ENCODE measurements at places on chromosomes 16 and 17. TPM values are rescaled to one million over a fixed set of nuclear protein-coding genes. Genes with fewer than 3 reads are reported as not detected.

FBXW10B gene
- 1.2 TPM for total RNA-seq

SLC22A31 gene
- not detected for total RNA-seq

NUDT7 gene
- 46.8 TPM for total RNA-seq

EVI2A gene
- 2.2 TPM for total RNA-seq

KCNG4 gene
- not detected for total RNA-seq

TBC1D3 gene
- total RNA-seq = not detected

PRSS8 gene
- not detected for total RNA-seq

CCL14 gene
- total RNA-seq = 6.7 TPM

RNF157 gene
- total RNA-seq = 2.5 TPM

TVP23C gene
- total RNA-seq = 6.9 TPM

TBC1D3K gene
- total RNA-seq = not detected

GPR142 gene
- total RNA-seq = 0.16 TPM

VTN gene
- total RNA-seq = 48.2 TPM

RCVRN gene
- total RNA-seq = 0.70 TPM

GP1BA gene
- total RNA-seq = not detected

PLXDC1 gene
- total RNA-seq = 21.4 TPM

TAC4 gene
- 1.7 TPM for total RNA-seq

IRX6 gene
- total RNA-seq = 37.1 TPM

RHBDF2 gene
- total RNA-seq = 11.5 TPM
